ENCODE measurements at places on chromosomes 5 and 9.

DNA sequence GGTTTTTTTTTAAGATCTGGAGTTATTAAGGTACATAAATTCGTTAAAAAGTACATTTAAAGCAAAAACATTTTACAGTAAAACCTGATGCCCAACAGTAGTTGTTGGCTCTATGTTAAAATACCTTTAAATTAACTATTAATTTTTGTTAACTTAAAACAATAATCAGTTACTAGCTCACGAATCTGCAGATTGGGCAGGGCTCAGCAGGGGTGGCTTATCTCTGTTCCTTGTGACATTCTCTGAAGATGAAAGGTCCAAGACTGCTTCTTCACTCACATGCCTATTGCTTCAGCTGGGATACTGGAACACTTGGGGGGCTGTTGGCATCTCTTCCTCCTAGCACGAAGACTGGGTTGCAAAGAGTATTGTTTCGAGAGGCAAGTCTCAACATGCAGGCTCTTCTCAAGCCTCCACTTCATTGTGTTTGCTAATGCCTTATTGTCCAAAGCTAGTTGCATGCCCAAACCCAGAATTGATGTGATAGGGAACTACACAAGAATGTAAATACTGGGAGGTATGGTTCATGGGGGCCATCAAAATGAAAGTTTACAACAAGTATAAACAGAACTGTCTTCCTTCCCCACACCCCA lies 46.6 kb downstream of the MAP3K1 start:
- DNase-seq: no peak

DNA sequence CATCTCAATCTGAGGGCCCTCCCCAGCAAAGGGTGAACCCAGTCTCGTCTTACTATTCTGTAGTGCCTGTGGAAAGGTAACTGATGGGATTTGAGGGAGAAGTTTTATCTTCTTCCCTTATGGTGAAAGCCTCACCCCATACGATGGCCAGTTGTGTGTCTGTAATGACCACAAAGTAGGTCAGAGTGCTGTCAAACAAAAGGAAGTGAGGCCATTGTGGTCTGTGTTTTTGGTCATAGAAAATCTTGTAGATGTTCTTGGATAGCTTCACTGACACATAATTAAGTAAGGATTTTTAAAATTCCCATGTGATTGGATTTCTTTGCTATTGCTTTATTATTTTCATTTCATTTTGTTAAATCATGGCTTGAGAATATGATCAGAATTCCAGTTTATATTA lies 505.1 kb upstream of the KLF4 start:
- no peak for DNase-seq

DNA sequence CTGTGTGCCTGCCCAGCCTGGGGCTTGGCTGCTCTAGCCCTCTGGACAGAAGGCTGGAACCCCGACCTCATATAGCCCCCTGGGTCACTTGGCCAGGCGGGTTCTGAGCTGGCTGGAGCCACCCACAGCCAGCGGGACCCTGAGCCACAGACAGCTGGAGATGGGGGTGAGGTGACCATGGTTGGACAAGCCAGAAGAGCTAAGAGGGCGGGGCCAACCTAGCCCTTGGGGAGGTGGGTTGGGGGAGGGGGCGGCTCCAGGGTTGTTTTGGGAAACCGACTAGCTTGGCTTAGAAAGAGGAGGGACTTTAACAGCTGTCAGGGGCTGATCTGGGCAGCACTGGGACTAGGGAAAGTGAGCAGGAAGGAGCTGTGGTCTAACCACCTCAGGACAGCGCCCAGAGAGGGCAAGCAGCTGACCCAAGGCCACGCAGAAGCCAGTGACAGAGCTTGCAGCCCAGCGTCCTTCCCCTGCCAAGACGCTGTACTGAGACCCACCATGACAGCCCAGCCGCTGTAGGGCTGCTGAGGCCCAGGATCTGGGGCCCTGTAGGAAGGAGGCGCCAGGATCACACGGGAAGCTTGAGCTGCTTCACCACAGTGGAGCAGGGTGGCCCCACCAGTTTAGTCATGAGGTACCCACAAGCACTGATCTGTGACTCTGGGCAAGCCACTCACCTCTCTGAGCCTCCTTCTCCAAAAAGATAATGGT lies 2.2 kb downstream of the AIF1L start:
- DNase-seq: no peak

GRCh38 chr5:89401659-89402058 lies 518.7 kb upstream of the MEF2C start:
- no peak for DNase-seq

DNA sequence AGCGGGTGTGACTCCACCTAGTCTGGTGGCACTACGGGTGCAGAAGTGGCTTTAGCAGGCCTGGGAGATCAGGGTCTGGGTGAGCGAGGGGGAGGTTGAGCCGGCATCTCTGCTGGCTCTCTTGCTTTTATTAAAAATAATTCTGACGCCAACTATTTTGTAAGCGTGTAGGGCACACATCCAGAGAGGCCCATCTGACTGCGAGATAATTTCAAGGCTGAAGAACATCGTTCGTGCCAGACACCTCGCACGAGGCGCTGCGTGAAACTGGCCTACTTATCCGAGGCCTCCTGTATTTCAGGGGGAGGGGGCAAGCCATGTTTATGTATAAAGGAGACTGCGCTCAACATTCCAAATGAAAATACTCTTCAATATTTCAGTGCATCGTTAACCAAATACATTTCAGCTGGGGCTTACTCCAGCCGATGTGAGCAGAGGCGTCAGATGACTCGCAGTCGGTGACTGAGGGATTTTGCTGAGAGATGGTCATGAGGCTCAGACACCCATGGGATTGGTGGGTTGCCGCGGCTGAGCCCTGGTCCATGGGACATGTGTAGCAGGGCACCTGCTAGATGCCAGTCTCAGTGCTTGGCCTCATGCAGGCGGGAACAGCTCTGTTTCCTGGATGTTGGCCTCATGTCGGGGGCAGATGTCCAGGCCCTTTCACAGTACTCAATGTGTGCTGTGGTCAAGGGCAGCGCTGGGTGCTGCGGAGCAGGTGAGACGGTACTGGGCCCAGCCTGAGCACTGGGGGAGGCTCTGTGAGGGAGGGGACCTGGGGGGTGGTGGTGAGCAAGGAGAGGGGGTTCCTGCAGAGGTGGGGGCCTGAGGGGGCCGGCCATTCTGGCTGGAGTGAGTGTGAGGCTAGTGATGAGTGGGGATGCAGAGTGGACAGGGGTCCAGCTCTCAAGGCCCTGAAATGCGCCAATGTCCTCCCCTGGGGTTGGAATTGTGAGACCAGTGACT lies 201.5 kb downstream of the DAB2IP start:
- DNase-seq: no peak

DNA sequence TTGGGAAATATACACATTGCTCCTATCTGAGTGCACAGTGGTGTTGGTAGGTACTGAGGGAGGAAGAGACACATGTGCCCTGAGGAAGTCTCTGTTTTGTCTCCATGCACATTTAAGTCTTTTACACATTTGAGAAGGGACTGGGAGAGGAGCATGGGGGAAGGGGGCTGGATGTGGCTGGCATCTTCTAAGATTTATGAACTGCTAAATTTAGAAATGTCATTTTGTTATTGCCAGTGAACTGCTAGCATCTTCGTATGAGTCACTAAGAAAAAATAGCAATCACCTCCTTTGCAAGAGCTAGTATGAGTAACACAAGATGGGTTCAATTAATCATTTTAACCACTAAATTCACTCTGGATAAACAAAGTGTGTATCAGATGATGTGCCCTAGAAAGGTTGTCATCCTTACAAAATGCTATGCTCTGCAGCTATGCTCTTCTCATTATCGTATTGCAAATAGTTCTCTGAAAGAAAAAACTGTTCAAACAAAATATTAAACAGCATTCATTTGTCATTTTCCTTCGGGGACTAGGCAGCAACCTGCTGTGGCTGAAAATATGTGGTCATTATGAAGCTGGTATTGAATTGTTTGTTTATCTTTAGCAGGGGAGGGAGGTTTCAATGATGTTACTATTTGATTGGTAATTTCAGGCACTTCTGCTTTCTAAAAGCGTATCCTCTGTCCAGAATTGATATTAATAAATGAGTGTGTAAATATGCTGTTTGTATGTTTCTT lies 236.5 kb downstream of the DMRTA1 start:
- no peak for DNase-seq

GRCh38 chr5:52922384-52922783 lies 66.8 kb upstream of the ITGA2 start:
- DNase-seq: no peak

- DNase-seq: no peak
Measured at GRCh38 chr5:5289537-5289936, 132.9 kb upstream of the ICE1 start.

GRCh38 chr9:70389621-70390266 lies 24.7 kb downstream of the KLF9 start:
- DNase-seq: no peak

Measured in chondrocyte (in vitro differentiated cells).